ENCODE measurements at places on chromosomes 6 and 20. TPM values are rescaled to one million over a fixed set of nuclear protein-coding genes. Genes with fewer than 3 reads are reported as not detected.

DNA sequence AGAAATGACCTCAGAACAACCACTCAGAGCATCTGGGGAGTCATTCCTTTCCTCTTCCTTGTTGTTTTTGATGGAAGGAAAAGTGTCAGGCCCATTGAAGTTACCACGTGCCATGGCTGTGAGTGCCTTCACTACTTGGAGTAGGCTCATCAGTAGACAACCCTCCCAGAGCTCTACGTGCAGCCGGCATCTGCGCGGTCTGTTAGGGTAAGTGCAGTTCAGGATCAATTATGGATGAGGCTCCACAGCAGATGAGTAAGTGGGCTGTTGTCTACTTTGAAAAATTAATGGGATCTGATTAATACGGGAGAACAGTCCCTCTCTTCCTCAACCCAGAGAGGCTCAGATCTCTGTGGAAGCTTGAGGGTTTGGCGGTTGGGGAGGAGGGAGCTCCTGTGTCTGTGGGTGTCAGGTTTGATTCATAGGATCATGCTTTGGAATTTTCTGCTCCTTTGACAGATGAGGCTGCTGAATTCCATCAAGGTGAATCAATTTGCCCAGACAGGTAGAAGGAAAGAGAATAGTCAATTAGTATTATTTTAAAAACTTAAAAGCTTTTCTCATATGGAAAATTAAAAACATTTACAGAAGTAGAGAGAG is 93.8 kb upstream of the TOX2 start:
- H3K27me3 ChIP-seq: peaks cover 3% of the 10 kb centered on the region
- no peak for DNase-seq
- no peaks in the 10 kb centered on the region for H3K36me3 ChIP-seq
- no peak overlapping the region for H3K27ac ChIP-seq
- no peaks in the 10 kb centered on the region for H3K4me1 ChIP-seq

SOD2 gene
- 80.5 TPM for polyA plus RNA-seq

DNA sequence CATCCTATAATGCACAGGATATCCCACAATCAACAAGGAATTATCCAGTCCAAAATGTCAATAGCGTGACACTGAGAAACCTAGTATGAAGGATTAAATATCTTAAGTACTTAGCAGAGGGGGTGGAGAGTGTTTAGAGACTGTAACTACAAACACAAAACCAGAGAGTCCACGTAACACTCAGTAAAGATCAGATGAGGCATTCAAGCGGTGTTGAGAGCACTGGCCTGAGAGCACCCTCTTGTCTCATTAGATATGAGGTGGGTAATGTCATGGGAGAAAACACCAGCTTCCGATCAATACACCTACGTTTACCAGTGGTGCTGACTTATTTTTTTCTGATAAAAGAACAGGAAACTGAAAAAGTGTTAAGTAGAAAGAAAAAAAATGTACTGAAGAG is 2.3 kb downstream of the FAM184A start:
- no peak for DNase-seq
- H3K27me3 ChIP-seq: peaks cover 5% of the 10 kb centered on the region
- peaks cover 42% of the 10 kb centered on the region for H3K4me1 ChIP-seq
- peak overlapping the region; percentile 71 for H3K27ac ChIP-seq
- peak overlapping the region; percentile 85 for H3K4me3 ChIP-seq
- no peaks in the 10 kb centered on the region for H3K36me3 ChIP-seq

TNF gene
- polyA plus RNA-seq: 0.11 TPM

ZSWIM1 gene
- 9.8 TPM for polyA plus RNA-seq

Data from naive thymus-derived CD8-positive, alpha-beta T cell (primary cell).